ENCODE measurements at places on chromosomes 16 and 17.

GRCh38 chr17:30476726-30477082 lies 504 bp upstream of the GOSR1 start:
- no peak for DNase-seq

- no peak for DNase-seq
Observed at GRCh38 chr17:68468788-68469187, 11.5 kb upstream of the WIPI1 start.

DNA sequence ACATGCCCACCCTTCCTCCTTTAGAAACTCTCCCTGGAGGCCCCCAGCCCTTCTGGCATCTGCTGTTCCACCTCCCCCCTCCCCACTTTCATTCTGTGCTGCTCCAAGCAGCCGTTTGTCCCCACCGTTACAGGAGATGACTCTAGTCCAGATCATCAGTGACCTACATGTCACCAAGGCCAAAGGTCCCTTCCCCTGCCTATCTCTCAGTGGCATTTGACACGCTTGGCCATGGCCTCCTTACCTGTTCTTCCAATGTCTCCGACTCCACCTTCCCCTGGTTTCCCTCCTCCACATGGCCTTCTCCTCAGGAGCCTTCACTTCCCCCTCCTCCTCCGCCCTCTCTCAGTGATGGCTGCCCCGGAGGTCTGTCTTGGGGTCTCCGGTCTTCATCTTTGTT lies 9.4 kb downstream of the TMEM92 start:
- DNase-seq, result no peak

DNA sequence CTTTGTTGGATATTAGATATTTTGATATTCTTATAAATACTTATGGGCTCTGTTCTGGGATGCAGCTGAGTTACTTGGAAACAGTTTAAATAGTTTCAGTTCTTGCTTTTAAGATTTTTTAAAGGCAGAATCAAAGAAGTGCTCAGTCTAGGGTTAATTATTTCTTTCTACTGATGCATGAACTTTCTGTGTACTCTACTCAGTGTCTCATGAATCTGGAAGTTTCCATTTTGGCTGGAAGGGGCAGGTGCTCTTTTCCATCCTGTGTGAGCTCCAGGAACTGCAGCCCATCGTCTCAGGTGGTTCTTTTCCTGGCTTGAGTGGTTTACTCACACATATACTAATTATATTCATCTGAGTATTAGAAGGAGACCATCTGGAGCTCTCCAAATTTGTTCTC lies 61.1 kb upstream of the CPHXL start:
- no peak for DNase-seq

- DNase-seq, result no peak
Observed at GRCh38 chr16:56849690-56850680, 15.0 kb upstream of the SLC12A3 start.

GRCh38 chr17:39920218-39921210 lies 2.1 kb upstream of the GSDMB start:
- peak; percentile 46 for DNase-seq

DNA sequence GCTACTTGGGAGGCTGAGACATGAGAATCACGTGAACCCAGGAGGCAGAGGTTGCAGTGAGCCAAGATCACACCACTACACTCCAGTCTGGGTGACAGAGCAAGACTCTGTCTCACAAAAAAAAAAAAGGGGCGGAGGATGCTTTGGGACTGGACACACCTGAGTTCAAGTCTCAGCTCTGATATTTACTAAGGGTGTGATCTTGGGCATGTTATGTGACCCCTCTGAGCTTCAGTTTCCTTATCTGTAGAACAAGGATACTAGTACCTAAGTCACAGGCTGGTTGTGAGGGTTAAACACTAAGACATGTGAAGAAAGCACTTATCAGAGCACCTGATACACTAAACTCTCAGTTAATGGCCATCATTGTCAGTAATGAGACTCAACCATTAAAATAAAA lies 25.9 kb downstream of the HOXB1 start:
- DNase-seq, result no peak

GRCh38 chr16:70770626-70771552 lies 30.1 kb downstream of the VAC14 start:
- DNase-seq, result peak; percentile 33

- no peak for DNase-seq
Observed at GRCh38 chr16:13892301-13892700, 27.7 kb upstream of the ERCC4 start.

DNA sequence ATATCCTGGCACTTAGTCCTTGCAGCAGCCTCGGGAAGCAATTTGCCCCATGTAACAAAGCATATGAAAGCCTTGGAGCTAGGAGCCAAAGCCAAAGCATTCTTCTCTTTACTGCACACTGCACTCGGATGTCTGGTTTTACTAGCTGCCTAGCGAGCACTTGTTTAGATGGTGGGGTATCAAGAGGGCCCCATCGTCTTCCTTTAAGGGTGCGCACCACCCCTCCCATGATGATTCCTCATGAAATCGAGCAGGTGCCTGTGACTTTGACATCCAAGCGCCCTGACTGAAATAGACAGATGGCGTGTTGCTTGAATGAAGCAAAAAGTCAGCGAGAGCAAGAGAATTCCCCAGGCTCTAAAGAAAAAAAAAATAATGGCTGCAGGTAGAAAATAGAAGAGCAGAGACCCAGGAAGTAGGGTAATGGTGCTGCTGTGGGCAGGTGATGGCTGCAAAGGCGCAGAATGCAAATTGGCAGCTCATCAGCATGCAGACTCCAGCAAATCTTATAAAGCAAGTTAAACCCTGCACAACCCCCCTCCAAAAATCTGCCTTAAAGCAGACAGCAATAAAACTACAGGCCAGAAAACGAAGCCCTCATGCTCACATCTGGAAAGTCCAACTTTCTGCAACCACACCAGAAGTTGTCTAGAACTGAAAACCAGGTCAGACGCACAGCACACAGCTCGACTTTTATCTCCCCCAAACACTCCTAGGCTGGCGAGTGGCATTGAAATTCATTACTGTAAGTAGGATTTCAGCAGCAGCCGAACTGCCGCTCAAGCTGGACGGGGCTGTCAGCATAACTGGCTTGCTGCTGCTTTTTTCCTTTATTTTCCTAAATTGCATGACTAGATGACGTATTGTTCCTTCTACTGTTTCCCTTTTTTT lies 384.3 kb downstream of the RBFOX1 start:
- DNase-seq, result no peak

DNA sequence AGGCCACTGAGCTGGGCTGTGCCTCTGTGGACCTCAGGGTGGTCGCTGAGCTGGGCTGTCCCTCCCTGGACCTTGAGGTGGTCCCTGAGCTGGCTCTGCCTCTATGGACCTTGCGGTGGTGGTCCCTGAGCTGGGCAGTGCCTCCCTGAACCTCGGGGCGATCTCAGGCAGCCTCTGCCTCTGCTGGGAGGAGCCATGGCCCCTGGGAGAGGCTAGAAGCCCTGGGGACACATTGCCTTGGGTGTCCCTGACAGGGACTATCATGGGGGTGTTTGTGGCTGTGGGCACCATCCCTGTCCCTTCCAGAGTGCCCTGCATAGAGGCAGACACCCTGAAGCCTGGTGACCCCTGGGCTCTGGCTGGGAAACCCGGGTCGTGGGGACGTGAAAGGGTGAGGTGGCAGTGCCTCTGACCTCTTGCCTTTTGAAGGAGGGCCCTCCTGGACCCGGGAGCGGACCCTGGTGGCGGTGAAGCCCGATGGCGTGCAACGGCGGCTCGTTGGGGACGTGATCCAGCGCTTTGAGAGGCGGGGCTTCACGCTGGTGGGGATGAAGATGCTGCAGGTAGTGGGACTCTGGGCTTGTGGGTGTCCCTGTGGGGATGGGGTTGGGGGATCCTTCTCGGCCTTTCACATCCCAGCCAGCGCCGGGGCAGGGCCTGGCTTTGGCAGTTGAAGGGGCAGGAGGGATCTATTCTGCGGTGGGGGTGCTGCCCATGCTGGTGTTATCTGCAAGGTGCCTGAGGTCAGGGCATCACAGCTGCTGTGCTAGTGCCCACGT lies 1.8 kb downstream of the NME4 start:
- DNase-seq, result no peak

GRCh38 chr16:27408012-27408601 lies 6.1 kb downstream of the IL21R start:
- DNase-seq, result no peak

DNA sequence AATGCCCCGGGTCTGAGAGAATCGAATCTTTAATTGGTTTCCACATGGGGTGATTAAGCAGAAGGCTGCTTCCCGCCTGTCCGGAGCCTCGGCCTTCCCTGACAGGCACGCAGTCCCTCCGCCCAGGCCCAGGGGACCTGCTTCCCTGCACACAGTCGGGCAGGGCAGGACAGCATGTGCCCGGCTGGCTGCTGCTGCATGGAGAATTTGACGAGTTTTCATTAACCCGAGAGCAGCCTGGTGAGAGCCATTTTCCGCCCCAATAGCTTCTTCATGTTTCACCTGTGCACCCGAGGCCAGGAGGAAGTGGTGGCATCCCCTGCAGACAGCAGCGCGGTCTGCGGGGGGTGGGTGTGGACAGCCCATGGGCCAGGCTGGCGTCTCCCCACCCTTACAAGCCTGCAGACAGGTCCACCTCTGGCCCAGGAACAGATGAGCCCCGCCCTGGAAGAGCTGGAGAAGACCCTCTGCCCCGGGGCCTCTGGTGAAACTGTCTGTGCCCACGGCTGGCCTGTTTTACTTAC lies 67.0 kb downstream of the KLHDC4 start:
- no peak for DNase-seq

DNA sequence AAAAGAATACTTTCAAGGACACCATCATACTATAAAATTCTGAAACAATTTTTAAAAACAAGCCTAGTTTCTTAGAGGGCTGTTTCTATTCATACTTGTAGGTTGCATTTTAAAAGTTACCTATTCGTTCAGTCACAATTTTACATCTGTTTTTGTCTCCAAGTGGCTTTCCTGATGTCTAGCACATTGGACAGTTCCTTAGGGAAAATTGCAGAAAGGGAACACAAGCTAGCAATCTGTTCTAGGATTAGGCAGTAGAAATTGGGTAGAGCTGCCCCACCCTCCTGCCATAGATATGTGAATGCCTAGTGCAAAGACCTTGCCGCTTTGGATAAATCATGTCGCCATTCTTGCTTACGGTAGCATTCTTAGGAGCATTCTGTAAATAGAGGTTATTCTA lies 358.9 kb downstream of the RBFOX1 start:
- no peak for DNase-seq
